ENCODE measurements at places on chromosomes 16 and 17.

GRCh38 chr16:4777339-4778049 lies 10.5 kb upstream of the ZNF500 start:
- DNase-seq, result no peak

DNA sequence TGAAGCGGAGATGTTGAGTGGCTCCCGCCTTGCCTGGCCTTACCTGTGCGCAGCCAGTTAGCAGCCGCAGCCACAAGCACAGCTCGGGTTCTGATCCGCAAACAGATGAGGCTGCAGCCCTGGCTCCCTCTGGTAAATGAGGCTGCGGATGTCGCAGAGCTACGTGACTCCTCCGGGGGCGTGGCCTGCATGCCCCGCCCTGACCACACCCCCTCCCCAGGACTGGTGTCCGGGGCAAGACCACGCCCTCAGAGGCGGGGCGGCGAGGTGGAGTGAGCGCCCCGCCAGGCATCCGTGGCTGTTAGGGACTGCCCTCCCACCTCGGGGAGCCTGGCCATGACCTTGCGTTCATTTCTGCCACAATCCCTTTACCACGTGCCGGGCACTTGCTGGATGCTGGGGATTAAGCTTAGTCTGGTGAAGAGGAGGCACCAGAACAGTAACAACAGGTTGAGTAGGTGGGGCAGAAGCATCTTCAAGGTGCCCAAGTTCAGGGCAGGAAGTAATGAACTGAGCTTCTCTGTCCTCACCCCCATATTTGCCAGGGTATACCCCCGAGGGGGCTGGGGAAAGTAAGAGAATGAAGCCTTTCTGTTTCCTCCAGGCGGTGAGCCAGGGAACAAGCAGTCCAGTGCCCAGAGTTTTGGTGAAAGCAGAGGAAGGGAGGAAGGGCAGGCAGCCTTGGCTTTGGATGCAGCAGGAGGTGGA lies at the start of gene ALDOC:
TSS of gene ALDOC (minus strand) at position 138 of the 708 bp plus-strand sequence. CDS start 1,363 bp downstream, outside the sequence.
- peak; percentile 89 for DNase-seq

GRCh38 chr16:10616756-10617640 lies 36.6 kb upstream of the EMP2 start:
- DNase-seq, result no peak

- no peak for DNase-seq
Measured at GRCh38 chr17:48001197-48001596, 30.3 kb downstream of the CDK5RAP3 start.

DNA sequence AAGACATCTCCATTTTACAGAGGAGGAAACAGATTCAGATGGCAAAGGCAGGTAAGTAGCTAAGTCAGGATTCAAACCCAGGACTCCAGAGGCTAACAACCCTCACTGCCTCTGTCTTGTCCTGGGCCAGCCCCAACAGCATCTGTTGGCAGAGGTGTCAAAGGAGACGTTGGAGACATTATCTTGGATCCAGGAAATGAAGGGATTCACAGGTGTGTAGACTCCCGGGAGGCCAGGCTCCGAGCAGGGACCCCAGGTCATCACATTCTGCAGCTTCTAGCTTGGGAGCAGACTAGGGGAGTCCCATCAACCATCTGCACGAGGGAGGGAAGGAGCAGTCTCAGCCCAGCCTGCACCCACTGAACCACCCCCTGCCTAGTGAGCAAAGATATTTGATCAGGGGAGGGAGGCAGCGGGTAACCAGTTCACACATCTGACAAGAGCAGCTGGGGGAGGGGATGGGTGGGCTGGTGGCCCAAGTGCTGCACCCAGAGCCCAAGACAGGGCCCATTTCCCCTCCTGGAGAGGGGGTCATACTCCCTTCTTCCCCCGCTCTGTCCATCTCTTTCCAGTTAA lies 1.0 kb upstream of the B9D1 start:
- DNase-seq, result no peak

- no peak for DNase-seq
Measured at GRCh38 chr17:43018008-43018853, 4.0 kb downstream of the VAT1 start.

DNA sequence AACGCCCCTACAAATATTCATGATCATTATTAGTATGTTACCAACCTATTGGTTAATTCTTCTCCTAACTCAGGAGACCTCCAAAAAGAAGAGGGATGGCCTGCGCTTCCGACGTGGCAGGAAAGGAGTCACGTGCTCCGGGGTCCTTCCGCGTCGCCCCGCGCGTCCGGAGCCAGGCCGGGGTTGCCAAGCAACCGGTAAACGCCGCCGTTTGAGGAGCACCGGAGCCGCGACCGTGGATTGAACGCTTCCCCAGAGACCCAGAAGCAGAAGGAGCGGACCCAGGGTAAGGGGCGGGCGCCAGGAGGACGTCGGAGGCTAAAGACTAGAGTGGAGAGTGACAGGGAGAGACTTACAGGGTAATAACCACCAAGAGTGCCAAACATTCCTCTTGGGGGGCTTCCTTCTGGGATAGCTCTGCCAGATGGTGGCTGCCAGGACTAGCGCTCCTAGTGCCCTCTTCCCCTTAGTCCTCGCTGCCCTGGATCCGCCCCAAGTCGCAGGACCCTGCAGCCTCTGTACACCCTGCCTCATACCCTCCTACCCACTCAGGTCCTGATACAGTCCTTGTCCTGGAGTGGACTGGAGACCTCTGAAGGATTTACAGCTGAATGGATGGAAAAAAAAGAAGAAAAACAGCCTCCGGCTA lies at the start of gene DNAI2:
TSS of gene DNAI2 (plus strand) at position 175 of the 649 bp plus-strand sequence. CDS start 7,584 bp downstream, outside the sequence.
- DNase-seq, result no peak

DNA sequence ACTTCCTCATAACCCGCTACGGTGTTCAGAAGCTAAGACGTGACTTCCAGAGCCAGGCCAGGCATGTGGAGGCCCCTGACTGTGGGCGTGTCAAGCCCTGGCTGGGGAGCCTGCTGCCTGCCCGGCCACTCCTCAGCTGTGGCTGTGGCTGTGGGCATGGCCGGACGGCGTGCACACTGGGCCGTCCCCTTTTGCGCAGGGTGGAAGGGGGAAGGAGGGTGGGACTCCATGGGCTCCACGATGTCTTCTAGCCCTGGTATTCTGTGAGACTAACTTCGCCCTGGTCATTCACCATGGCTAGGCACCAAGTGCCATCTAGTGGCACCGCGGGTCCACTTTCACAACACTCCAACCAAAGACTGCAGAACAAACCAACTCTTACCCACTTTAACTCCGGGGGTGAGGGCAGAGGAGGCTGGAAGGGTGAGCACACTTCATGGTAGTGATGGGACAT lies 67.9 kb downstream of the N4BP1 start:
- DNase-seq, result peak; percentile 56

GRCh38 chr17:64260886-64261285 lies 2.2 kb downstream of the TEX2 start:
- DNase-seq, result no peak

- no peak for DNase-seq
Measured at GRCh38 chr16:17354141-17354601, 116.6 kb downstream of the XYLT1 start.

- peak; percentile 6 for DNase-seq
Measured at GRCh38 chr16:78988361-78988969, 612.1 kb downstream of the MAF start.

DNA sequence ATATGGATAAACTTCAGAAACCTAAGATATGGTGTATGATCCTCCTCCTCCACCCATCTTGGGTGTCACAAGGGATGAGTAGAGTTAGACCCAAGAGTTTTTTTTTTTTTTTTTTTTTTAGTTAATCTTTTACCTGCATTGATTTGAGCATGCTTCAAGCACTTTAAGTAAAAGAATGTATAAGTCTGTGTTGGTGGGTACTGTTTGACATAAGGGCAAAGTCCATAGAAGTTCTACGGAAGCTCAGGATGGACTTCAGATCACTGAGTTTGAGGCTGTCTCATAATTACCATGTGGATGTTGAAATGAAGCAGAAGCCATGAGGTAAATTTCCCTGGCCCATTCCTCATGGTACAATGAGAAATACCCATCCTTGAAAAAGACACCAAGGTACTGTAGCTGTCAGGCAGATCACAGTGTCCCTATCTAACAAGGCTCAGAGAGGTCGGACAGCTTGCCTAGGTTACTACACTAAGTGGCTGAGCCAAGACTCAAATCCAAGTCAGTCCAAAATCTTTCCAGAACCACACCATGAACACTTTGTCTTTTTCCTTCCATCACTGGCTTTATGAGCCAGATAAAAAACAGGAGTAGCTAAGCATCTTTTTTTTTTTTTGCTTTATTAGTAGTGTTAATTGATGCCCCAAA lies 962.8 kb downstream of the CDH11 start:
- DNase-seq, result no peak

- no peak for DNase-seq
Measured at GRCh38 chr17:45241328-45242028, 19.8 kb downstream of the FMNL1 start.

GRCh38 chr17:12269751-12270150 lies 249.1 kb downstream of the MAP2K4 start:
- DNase-seq, result no peak

DNA sequence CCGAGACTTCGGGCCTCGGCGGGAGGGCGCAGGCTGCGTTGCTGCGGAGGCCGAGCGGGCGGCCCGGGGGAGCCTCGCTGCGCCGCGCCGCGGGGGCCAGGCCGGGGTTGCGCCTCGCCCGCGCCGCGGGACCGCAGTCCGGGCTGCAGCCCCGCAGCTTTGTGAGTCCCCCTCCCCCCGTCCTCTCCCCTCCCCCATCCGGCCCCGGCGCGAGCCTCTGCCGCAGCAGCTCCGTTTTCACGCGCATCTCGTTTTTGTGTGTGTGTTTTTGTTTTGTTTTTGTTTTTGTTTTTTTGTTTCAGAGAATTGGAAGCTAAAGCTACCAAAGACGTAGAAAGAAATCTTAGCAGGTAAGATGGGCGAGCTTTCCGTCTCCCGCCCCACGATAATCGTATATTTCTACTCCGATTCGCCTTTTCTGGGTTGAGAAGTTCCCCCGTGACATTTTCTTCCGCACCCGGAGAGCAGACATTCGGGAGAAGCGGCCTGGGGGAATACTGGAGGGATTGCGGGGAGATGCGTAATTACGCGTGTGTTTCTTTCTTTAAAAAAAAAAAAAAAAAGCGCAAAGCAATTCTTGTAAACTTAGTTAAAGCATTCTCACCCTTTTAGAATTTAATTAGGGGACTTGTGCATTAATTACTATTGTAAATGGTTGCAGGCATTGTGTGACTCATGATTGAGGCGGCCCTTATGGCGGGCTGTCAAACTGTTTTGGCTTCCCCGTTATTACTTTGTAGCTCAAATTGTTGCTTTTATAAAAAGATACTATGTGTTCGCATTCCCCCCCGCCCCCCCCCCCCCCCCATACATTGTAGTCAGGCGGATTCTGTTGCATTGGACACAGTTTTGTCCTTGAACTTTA lies 732 bp downstream of the TNRC6A start:
- peak; percentile 9 for DNase-seq

DNA sequence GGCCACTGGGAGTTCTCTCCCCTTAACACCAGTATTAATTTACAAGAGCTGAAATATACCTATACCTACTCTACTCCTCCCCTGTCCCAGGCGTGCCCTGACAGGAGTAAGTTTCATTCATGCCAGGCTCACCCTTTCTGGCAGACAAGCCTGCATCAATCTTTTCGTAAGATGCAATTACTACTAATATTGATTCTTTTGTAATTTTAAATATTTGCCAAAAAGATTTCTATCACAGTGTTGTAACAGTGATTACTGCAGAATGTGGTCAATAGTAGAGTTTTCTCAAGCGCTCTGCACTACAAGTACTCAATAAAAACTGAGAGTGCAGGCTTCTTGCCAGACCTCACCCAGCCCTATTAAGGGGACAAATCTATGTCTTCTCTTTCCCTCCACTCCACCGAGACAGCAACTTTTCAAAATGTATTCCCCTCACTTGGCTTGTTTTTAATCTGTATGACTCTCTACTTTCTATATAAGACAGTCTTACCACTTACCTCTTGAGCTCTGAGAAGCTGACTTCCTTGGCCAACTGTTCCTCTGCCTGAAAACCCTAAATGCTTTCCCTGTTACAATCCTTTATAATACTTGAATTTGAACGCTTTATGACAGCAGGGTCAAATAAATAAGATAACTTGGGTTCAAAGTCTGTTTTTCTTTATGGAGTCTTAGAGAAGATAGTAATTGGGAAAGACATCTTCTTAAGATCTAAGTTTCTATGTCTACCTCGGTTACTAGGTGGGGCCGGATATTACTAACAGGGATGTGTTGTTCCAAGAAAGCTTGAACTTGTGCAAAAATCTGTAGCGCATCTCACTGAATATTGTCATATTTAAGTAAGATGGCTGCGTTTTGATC lies at the start of gene TMIGD1:
TSS of gene TMIGD1 (minus strand) at position 555 of the 858 bp plus-strand sequence. CDS start 1,924 bp downstream, outside the sequence.
- DNase-seq, result no peak

DNA sequence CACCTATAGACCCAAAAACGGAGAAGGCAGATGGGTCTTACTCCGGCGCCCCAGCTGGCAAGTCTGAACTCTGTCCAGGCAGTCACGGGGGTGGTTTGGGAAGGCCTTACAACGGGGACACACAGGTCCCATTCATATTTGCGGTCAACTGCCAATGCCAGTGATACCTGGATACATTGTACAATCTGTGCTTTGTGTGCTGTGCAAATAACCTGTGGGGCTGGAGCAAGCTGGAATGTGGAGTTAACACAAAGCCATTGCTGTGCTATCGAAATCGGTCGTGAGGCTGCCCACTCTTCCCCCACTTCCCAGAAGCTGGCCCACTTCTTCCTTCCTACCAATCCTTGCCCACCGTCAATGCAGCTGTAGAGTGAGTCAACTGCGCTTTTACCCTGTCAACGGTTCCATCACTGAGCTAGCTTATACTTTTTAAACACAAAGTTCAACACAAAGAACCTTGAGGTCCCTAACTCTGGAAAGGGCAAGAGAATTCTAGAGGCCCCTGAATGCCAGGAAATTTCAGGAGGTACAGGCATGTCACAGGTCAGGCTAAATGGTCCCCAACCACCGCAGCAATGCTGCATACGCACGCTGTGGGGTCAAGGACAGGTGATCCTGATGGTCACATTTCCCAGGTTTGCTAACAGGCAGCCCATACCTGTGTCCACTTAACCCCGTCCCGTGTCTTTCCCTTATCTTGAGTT lies 122.8 kb downstream of the ZFHX3 start:
- no peak for DNase-seq

DNA sequence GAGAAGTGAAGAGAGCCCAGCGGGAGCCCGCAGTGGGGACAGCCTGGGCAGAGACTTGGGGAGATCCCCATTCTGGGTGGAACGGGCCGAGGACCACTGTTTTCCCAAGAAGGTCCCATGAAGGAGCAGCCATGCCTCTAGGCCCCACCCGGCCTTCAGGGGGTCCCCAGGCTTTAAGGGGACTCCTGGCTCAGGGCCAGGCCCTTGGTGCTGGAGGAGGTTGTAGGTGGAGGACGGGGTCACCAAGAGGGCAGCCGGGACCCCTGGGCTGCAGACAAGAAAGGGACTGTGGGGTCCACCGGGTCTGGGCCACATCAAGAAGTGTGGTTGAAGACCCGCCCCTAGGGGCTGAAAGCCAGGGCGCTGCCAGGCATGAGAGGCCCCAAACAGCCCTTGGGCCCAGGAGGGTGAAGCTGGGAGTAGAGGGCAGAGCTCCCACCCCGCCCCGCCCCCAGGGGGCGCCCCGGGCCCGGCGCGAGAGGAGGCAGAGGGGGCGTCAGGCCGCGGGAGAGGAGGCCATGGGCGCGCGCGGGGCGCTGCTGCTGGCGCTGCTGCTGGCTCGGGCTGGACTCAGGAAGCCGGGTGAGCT lies at the start of gene PRSS21:
TSS of gene PRSS21 (plus strand) at position 487 of the 589 bp plus-strand sequence. CDS start at position 519, 32 bp downstream.
- DNase-seq, result no peak

DNA sequence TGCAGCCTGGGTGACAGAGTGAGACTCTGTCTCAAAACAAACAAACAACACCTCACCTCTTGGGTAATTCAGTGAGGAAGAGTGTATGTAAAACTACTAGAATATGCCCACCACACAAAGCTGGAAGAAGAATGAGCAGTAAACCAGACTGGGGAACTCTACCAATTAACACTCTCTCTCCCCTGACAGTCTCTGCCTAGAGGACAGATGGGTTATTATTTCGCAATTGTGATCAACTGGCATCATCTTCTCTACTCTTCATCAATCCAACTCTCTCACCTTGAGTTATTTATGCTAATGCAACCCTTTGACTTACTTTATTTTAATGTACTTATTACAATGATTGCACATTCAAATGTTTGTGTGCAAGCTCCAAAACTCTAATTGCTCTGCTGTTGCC lies 205.6 kb downstream of the XYLT1 start:
- no peak for DNase-seq

Measured in A549 (cell line).